ENCODE measurements at places on chromosomes 2 and 18. TPM values are rescaled to one million over a fixed set of nuclear protein-coding genes. Genes with fewer than 3 reads are reported as not detected.

DNA sequence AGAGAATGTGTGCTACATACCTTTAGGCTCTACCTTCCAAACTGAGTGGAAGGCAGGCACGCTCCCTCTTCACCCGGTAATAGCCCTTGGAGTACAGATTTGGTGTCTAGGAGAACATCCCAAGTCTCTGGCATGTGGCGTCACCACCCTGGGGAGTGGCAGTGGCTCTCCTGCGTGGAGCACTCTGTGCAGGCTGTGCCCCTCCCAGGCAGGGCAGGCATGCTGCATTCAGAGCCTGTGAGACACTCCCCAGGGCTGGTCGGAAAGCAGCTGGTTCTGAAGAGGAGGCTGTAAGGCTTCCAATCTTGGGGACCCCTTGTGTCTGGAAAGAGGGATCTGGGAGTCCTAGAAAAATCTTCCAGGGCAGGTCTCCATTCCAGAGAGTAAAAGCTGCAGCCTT, 193.3 kb downstream of the ANKRD30B start:
- DNase-seq, result no peak

GRCh38 chr2:15521641-15522181, 39.4 kb downstream of the NBAS start:
- no peak for DNase-seq

DNA sequence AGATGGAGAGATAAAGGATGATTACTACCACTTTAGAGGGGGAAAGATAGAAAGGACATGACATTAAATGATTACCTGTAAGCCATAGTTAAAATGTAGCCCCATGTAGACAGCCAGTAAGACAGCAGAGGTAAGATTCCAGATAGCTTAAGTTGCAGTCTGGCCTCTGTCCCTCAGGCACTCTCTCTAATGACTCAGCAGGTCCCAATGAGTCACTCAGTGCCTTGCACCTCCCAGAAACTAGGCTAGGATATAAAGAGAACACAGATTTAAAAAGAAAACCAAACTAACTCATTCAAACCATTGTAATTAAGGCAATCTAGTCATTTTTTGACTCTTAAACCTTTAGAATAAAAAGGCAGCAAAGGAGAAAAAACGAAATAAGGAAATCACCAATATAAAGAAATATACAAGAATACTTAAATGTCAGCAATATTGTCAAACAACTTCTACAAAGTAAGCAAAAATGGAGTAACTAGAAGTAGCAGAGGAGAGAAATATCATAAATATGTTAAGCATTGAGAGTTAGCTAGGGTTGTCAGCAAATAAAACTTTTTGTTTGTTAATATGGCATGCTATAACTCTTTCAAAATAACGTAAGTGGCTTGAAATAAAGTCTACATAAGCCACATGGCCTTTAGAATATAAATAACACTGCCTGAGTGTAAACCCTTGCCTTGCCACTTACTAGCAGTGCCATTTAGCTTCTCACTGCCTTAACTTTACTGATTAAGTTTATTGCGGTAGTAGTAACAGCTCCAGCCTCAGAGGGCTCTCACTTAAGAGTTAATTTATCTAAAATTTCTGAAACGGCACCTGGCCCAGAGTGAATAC, 48.5 kb downstream of the SOCS6 start:
- DNase-seq, result peak; percentile 25

DNA sequence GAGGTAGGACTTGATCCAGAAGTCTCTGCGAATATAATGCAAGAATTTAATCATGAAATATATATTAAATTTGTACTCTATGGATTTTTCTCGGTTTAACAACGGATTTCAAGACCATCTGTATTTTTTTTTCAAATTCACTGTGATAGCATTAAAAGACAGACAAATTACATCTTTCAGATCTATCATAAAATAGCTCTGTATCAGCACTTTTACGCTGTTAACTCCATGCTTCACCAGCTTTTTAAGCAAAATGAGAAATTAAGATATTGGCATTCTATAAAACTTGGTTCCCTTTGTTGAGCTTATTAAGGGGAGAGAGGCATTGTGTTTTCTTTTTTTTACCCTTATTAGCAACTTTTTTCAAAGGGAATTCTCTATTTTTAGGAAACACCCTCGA, 1377.6 kb upstream of the NXPH2 start:
- no peak for DNase-seq

DNA sequence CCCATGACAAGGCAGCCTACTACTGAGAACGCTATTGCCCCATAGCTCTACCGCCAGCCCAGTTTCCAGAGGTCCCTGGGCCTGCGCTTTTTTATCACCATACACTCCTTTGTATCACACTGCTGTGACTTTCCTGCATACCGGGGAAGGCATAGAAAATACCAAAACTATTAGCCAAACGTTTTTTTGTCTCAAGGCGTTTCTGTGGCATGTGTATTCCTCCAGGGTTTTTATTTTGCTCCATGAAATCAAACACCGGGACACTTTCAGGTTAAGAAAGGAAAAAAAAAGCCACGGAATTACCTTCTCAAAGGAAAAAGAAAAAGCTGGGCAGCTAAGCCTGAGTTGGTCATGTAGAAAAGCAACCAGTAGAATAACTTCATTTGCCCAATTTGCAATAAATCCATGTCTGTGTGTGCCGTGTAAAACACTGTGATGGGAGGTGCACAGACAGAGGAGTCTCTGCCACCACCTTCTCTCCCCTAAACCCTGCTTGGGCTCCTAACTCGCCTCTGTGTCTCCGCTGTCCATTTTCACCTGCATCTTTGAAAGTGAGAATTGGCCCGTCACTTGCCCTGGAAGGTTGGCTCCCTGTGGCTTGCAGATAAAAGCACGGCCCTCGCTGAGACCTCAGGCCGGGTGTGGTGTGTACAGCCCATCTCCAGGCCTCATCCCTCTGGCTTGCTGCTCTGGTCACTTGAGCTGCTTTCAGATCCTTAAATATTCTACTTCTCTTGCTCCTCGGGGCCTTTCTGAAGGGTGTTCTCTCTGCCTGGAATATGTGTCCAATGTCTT, 1.7 kb downstream of the AMER3 start:
- no peak for DNase-seq

DNA sequence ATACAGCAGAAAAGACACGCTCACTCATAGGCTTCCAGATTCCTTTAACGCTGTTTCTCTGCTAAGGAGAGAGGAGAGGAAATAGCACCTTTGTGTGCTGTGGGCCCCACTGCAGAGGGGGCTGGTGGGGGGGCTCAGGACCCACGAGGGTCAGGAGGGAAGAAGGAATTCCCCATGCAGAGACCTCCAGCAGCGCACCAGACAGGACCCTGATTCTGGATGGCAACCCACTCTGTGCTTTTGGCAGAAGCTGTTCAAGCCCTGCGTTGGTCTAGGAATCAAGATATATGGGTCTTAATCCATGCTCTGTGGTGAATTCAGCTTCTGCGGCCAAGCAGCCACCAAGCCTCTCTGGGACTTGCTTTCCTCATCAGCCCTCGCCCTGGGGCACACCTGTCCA, 31.0 kb downstream of the MYCN start:
- no peak for DNase-seq

DNA sequence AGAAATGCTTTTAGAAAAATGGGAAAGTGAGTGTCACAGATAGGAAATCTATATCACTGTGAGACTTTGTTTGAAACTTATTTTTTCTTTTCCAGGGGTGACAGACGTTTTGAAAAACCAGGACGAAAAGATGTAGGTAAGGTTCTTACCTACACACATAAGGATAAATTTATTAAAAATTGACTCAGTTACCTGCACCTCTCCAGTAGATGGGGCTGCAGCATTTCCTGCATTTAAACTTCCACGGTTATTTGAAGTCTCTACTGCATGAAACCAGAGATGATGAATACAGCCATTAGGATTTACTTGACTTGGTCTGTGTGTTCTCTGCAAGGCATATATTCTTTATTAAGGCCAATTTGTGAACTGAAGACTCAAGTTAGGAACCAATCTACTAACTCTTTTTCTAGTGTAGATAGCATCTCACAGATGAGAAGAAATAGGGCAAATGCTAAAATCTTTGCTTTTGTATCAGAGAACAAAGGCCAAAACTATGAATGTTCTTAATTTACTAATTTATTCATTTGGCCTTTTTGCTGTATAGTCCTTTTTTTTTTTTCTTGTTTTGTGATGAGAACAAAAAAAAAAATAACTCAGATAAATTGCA, 15.0 kb downstream of the KCNJ13 start:
- DNase-seq, result peak; percentile 27

DNA sequence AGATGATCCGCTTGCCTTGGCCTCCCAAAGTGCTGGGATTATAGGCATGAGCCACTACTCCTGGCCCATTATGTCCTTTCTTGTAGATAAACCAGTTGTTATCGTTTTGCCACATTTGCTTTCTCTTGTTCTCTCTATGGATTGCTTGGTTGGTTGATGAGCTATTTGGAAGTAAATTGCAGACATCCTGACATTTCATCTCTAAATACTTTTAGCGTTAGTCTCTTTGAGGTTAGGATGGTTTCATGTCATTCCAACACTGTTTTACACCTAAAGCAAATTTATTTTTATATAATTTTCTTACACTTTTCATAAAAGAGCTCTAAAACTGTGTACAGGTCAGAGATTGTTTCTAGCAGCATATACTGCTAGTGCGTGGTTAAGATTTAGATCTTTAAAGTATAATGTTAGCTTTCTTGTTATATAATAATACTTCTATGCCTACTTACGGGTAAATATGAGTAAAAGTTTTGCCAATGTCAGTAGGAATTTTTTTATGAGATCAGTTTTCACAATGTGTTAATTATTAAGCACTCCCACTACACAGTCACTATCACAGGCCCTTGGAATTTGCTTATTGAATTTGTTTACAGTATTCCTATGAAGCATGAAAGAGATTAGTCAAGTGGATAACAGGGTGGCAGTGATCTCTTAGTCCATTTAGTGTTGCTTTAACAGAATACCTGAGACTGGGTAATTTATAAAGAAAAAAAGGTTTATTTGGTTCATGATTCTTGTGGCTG, 10.3 kb downstream of the POLI start:
- DNase-seq, result no peak

DNA sequence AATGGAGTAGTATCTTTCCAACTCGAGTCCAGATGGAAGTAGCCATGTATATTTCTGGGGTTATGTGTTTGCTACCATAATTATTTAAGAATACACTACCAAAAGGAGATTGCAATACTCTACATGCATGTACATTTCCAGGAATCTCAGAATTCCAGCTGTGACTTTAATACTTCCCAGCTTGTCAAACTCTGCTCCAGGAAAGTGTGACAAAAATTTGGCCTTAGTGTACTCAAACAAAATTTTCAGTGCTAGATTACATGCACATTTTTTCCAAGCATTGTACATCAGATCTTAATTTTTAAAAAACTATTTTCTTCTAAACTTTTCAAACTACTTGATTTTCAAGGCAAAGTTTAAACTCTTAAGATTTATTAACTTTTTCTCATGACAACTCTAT, 1791.6 kb downstream of the SUCLG1 start:
- peak; percentile 79 for DNase-seq

GRCh38 chr2:57515366-57515765, 531.2 kb upstream of the VRK2 start:
- no peak for DNase-seq

- DNase-seq, result peak; percentile 71
Observed at GRCh38 chr2:191845248-191845715, 1.6 kb downstream of the CAVIN2 start.

GRCh38 chr2:120919771-120920453, 184.2 kb downstream of the GLI2 start:
- DNase-seq, result peak; percentile 78

DNA sequence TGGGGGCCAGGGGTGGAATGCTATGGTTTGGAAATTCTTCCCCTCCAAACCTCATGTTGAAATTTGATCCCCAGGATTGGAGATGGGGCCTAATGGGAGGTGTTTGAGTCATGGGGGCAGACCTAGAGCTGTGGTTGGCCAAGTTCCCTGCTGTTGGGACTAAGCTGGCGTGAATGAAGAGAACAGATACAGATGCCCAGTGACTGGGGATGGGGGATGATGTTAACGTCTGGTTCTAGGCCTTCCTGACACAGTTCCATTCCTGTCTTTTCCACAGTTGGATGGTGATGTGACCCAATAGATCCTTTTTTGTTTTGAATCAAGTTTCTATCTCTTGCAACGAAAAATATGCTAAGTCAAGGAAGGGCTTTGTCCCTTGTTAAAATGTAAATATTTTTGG, 23.7 kb downstream of the KLHL23 start:
- no peak for DNase-seq

DNA sequence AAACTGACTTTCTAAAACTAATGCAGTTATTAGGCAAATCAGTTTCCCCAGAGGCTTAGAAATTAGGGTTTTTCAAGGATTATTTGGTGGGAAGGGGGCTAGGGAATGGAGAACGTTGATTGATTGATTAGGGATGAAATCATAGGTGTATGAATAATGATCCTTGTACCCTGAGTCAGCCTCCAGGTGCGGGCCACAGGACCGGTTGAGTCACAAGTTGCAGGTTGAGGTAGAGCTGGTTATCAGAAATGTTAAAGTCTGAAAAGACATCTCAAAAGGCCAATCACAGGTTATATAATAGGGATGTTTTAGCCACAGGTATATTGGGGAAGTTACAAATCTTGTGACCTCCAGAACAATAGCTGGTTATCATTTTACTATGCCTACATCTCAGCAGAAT, 341.8 kb upstream of the GULP1 start:
- no peak for DNase-seq

CACNB4 gene
- 7.2 TPM for total RNA-seq

TXNDC2 gene
- total RNA-seq, result 0.04 TPM

BOLL gene
- 0.62 TPM for total RNA-seq

FBXO41 gene
- 0.09 TPM for total RNA-seq

Data from muscle of leg (tissue), 16 donors.